Memory B cell (primary cell): ENCODE measurements at places on chromosomes 3 and 15.

- no peaks in the 10 kb centered on the region for H3K27me3 ChIP-seq
- H3K4me3 ChIP-seq = no peak overlapping the region
- H3K36me3 ChIP-seq = no peaks in the 10 kb centered on the region
- no peaks in the 10 kb centered on the region for H3K4me1 ChIP-seq
- H3K27ac ChIP-seq = no peak overlapping the region
These were observed 285.2 kb upstream of the MME start for GRCh38 chr3:154794814-154795445.

GRCh38 chr3:106403371-106404145, 534.7 kb upstream of the CBLB start:
- no peak overlapping the region for H3K4me3 ChIP-seq
- peak overlapping the region; percentile 33 for H3K27ac ChIP-seq
- H3K36me3 ChIP-seq = no peaks in the 10 kb centered on the region
- H3K4me1 ChIP-seq = peaks cover 4% of the 10 kb centered on the region
- no peaks in the 10 kb centered on the region for H3K27me3 ChIP-seq

- no peaks in the 10 kb centered on the region for H3K4me1 ChIP-seq
- no peak overlapping the region for H3K27ac ChIP-seq
- H3K27me3 ChIP-seq = peaks cover 7% of the 10 kb centered on the region
- DNase-seq = no peak
- no peaks in the 10 kb centered on the region for H3K36me3 ChIP-seq
These were observed 99.3 kb upstream of the CHRNA7 start for GRCh38 chr15:31930967-31931366.

DNA sequence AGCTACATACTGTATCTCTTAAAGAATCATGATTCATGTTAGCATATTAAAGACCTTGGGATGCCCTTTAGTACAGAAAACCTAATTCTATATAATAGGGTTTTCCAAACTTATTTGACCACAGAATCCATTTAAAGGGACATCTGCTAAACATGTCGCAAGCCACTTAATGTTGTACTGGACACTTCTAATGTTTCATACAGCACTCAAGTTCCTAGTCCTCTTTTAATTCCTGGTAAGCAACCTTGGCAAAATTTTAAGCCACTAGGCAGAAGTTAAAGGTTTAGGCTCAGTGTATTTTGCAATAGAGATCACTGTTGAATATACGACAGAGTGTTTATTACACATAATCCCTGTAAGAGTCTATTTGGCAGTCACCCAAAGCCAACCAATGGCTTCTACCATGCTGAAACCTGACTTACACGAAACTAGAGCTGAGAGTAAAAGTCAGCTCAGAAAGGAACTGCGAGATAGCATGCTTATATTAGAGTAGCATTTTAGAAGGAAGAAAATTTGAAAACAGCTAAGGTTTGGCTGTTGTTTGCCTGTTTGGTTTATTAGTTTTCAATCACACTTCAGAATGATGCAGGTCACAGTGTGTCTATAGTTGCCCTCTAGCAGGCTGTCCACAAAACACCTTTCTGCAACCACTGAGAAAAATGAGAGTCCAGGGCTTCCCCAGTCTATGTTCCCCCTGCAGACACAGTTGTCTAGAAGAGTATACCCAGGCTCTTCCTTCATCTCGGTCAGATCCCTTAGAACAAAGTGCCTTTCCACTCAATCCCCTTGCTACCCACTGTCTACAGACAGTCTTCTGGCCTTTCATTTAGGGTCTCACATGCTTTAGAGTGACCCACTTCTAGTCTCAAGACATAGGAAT, 104.4 kb downstream of the FMN1 start:
- no peak overlapping the region for H3K4me3 ChIP-seq
- no peaks in the 10 kb centered on the region for H3K36me3 ChIP-seq
- no peak for DNase-seq
- H3K27ac ChIP-seq = no peak overlapping the region

DNA sequence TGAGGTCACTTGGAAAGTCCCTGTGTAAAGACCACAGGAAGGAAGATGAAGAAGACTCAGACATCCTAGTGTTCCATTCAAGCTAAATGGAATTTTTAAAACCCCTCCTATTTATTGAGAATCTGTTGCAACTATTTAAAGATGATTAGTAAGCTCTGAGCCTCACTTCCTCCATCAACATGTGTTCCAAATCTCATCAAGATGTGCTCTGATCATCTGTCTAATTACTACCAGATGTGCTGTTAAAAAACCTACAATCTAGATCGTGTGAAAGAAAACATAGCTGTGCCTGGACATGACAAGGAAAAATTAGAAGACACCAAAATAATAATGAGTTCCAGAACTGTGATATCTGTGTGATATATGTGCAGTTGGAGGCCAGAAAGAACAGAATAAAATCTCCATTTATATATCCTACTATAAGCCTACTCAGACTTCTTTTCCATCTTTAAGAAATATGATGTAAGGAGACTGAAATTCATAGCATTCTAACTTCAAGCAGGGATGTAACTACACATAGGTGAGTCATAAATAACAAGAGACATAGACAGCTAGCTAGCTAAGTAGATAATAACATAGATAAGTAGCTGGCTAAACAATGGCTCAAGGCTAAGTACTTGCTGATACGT, 7.8 kb downstream of the XPC start:
- H3K36me3 ChIP-seq = peaks cover 54% of the 10 kb centered on the region
- H3K27ac ChIP-seq = peak overlapping the region; percentile 81
- no peaks in the 10 kb centered on the region for H3K27me3 ChIP-seq
- no peak for DNase-seq
- no peak overlapping the region for H3K4me3 ChIP-seq

- no peak overlapping the region for H3K27ac ChIP-seq
- H3K4me3 ChIP-seq = no peak overlapping the region
These were observed 36.0 kb downstream of the ITGB5 start for GRCh38 chr3:124851136-124851535.

- no peak for DNase-seq
- H3K36me3 ChIP-seq = no peaks in the 10 kb centered on the region
- H3K4me1 ChIP-seq = no peaks in the 10 kb centered on the region
These were observed 281.3 kb downstream of the CLSTN2 start for GRCh38 chr3:140216249-140216648.

DNA sequence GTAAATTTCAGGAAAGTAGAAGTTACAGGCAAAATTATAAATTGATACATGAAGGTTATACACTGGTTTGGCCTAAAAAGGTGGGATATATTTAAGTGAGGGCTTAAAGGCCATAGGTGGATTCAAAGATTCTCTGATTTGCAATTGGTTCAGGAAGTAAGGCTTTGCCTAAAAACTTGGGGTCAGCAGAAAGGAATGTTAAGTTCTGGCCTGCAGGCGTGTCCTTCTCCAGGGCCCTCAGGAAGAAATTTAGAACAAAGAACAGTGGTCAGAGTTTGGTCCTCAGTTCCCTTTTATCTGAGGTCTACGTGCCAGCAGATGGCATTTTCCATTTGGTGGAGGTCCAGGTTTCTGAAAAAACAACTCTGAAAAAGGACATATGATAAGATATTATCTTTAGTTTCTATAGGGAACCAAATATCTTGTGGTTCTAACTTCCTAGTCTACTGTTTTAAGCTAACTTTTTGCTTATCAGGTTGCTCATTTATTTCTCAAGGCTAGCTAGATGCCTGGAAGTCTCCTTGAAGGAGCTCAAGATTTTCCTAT, 40.5 kb downstream of the SCN11A start:
- peaks cover 3% of the 10 kb centered on the region for H3K36me3 ChIP-seq
- H3K27me3 ChIP-seq = peaks cover 6% of the 10 kb centered on the region
- no peak overlapping the region for H3K4me3 ChIP-seq
- no peak overlapping the region for H3K27ac ChIP-seq
- no peaks in the 10 kb centered on the region for H3K4me1 ChIP-seq

- DNase-seq = no peak
- H3K27ac ChIP-seq = no peak overlapping the region
- H3K4me3 ChIP-seq = no peak overlapping the region
- no peaks in the 10 kb centered on the region for H3K27me3 ChIP-seq
- peaks cover 6% of the 10 kb centered on the region for H3K36me3 ChIP-seq
These were observed 13.1 kb upstream of the UBP1 start for GRCh38 chr3:33453331-33453761.

DNA sequence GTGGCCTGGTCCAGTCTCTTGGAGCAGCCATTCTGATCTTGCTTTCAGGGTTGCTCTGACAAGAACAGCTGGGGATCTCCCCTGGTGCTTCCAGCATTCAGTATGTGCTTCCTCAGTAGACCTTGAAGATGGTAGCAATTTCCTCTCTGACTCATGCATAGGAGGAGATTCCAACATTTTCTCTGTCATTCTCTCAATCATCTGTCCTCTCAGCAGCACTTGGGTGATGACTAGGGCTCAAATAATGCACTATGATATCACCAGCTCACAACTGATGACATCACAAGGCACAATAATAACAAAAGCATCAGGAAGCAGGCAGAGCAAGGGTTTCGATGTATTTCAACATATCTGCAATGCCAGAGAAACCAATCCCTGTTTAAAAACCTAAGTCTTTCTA, 52.7 kb downstream of the NFKBIZ start:
- H3K27ac ChIP-seq = peak overlapping the region; percentile 95
- no peaks in the 10 kb centered on the region for H3K27me3 ChIP-seq
- H3K36me3 ChIP-seq = no peaks in the 10 kb centered on the region
- peaks cover 17% of the 10 kb centered on the region for H3K4me1 ChIP-seq
- DNase-seq = no peak
- H3K4me3 ChIP-seq = no peak overlapping the region

GRCh38 chr3:32630266-32630665, 54.7 kb upstream of the CNOT10 start:
- H3K27me3 ChIP-seq = peaks cover 3% of the 10 kb centered on the region
- H3K36me3 ChIP-seq = peaks cover 2% of the 10 kb centered on the region
- H3K4me1 ChIP-seq = no peaks in the 10 kb centered on the region
- DNase-seq = no peak
- H3K4me3 ChIP-seq = no peak overlapping the region

DNA sequence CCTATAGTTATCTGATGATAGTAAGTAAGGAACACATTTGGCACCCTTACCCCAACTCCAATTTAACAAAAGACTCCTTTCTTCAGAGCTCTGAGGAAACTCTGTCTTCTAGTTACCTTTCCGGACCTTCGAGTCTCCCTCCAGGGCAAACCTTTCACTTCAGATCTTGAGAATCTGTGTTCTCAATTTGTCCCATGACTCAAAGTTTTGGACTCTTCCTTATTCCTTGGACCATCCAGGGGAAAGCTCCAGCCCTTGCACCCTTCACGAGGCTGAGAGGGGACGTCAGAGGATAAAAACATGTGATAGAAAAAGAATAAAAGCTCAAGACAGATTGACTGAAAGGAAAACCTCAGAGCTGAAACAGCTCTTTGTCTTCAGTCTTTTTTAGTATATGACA, 76.9 kb downstream of the CTNNB1 start:
- H3K27me3 ChIP-seq = no peaks in the 10 kb centered on the region
- DNase-seq = no peak
- peaks cover 22% of the 10 kb centered on the region for H3K36me3 ChIP-seq
- H3K4me1 ChIP-seq = no peaks in the 10 kb centered on the region
- H3K27ac ChIP-seq = no peak overlapping the region

- no peak overlapping the region for H3K4me3 ChIP-seq
- H3K4me1 ChIP-seq = peaks cover 28% of the 10 kb centered on the region
- no peak for DNase-seq
- H3K27ac ChIP-seq = peak overlapping the region; percentile 38
These were observed 26.8 kb downstream of the RPN1 start for GRCh38 chr3:128623762-128624176.

GRCh38 chr3:61889259-61889658, 327.9 kb downstream of the PTPRG start:
- no peak for DNase-seq
- H3K27ac ChIP-seq = no peak overlapping the region
- H3K4me3 ChIP-seq = no peak overlapping the region
- peaks cover 2% of the 10 kb centered on the region for H3K4me1 ChIP-seq
- peaks cover 2% of the 10 kb centered on the region for H3K36me3 ChIP-seq
- H3K27me3 ChIP-seq = peaks cover 1% of the 10 kb centered on the region

DNA sequence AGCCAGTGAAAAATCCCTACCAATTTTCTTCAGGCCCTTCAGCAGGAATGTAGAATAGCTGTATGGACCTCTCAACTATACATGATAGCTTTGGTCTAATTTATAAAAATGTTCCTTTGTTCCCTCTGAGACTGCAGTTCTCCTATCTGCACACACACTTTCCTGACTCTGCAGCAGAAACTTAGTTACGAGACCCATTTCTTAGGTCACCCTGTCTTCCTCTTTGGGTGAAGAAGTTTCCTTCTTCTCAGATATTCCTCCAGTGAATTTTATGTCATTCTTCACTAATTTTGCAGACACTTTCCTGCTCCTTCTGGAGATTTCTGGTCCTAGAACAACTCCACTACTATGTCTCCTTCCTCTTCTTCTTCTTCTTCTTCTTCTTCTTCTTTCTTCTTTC, 42.6 kb downstream of the CD200R1L start:
- H3K27ac ChIP-seq = no peak overlapping the region
- H3K4me1 ChIP-seq = peaks cover 7% of the 10 kb centered on the region
- DNase-seq = no peak
- H3K36me3 ChIP-seq = no peaks in the 10 kb centered on the region
- H3K4me3 ChIP-seq = no peak overlapping the region

GRCh38 chr3:98782824-98783500, 19.8 kb downstream of the ST3GAL6 start:
- no peaks in the 10 kb centered on the region for H3K36me3 ChIP-seq
- peaks cover 16% of the 10 kb centered on the region for H3K27me3 ChIP-seq
- H3K4me3 ChIP-seq = no peak overlapping the region

GRCh38 chr15:84981711-84982300, at the start of gene PDE8A:
TSS of gene PDE8A (plus strand) at chr15:84981856. CDS start at chr15:84982163, 307 bp downstream.
- H3K4me1 ChIP-seq = peaks cover 16% of the 10 kb centered on the region
- no peaks in the 10 kb centered on the region for H3K36me3 ChIP-seq
- no peak for DNase-seq
- peak within 1 kb of the TSS; percentile 99 for H3K4me3 ChIP-seq
- peak within 1 kb of the TSS; percentile 89 for H3K27ac ChIP-seq
- H3K27me3 ChIP-seq = no peaks in the 10 kb centered on the region

DNA sequence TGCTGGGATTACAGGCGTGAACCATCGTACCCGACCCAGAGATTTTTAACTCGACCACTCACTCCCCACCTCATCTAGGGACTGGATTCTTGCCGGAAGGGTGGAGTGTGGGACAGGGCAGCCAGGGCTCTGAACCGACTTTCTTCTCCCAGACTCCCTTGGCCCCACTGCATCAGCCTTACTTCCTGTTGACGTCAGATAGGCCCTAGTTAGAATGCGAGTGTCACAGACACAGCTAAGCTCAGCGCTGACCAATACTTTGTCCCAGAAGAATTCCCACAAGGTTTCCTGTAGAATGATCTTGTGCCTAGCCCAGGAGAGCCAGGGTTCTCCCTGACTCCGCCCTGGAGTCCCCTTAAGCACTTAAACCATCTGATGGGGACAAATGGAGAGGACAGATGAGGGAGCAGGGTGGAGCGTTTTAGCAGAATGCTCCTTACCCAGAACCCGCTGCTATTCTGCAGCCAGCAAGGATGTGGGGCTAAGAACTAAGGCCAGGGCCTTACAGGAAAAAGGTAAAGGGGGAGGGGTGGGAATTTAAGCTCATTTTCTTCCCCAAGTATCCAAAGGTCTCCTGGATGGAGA, 5.8 kb upstream of the TUSC2 start:
- H3K4me3 ChIP-seq = no peak overlapping the region
- H3K27me3 ChIP-seq = no peaks in the 10 kb centered on the region
- peaks cover 16% of the 10 kb centered on the region for H3K4me1 ChIP-seq
- H3K36me3 ChIP-seq = peaks cover 15% of the 10 kb centered on the region
- peak overlapping the region; percentile 31 for H3K27ac ChIP-seq
